Memory B cell (primary cell): ENCODE measurements at places on chromosomes 3 and 15.

GRCh38 chr3:89375451-89375850 is 268.0 kb downstream of the EPHA3 start:
- H3K4me1 ChIP-seq, result no peaks in the 10 kb centered on the region
- no peaks in the 10 kb centered on the region for H3K36me3 ChIP-seq
- DNase-seq, result no peak
- H3K27ac ChIP-seq, result no peak overlapping the region
- no peak overlapping the region for H3K4me3 ChIP-seq
- H3K27me3 ChIP-seq, result no peaks in the 10 kb centered on the region

GRCh38 chr3:195766671-195767070 is 45.1 kb downstream of the MUC4 start:
- DNase-seq, result no peak
- no peak overlapping the region for H3K27ac ChIP-seq
- H3K4me1 ChIP-seq, result no peaks in the 10 kb centered on the region
- H3K4me3 ChIP-seq, result no peak overlapping the region

DNA sequence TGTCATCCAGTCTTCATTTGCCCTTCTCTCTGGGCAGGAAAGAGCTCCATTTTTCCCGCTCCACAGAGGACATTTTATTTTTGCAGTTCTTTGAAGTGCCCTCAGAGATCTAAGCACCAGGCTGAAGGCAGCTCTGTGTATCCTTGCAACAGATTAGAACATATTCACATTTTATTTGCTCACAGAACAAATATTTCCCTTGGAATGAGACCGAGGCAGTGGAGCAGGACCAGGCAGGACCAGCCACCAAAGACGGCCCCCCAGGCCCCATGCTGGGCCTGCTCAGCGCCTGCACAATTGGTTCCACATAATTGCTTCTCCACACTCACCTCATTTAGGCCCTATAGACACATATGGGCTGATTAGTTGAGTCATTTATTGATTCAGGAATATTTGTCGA is 15.7 kb upstream of the ETV5 start:
- H3K4me1 ChIP-seq, result no peaks in the 10 kb centered on the region
- H3K4me3 ChIP-seq, result no peak overlapping the region
- peaks cover 29% of the 10 kb centered on the region for H3K27me3 ChIP-seq
- no peak overlapping the region for H3K27ac ChIP-seq

DNA sequence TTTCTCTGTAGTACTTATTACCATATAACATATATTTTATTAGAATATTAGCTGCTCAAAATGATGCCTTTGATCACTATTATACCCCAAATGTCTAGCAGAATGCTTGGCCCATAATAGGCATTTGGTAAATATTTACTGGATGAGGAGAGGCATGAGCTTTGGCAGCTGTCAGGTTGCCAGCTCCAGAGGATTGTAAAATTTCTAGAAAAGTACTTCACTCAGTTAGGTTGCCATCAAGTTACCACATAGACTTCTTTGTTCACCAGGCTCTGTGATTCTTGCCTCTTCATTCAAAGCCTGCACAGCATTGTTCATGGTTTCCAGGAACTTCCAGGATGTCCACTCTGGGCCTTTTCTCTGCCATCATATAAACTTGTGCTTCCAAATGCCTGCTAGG is 582.8 kb downstream of the PDCD6IP start:
- H3K27me3 ChIP-seq, result no peaks in the 10 kb centered on the region
- peaks cover 2% of the 10 kb centered on the region for H3K4me1 ChIP-seq
- no peaks in the 10 kb centered on the region for H3K36me3 ChIP-seq
- H3K27ac ChIP-seq, result no peak overlapping the region
- no peak overlapping the region for H3K4me3 ChIP-seq

DNA sequence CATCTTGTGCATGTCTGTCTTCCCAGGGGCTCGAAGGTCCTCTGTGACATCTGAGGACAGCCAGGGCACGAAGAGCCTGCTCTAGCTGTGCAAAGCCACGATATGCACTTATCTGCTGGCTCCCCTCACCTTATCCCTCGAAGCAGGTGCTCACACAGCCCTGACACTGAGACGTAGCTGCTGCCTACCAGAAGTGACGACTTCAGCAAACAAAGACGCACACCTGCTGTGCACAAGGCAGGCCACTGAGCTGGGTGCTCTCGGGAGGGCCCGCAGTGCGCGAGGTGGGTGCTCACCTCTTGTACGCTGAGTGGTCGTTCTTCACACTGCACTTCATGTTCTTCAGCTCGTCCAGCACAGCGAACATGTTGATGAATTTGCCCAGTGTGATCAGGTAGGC is 37.3 kb downstream of the CYFIP1 start:
- peaks cover 9% of the 10 kb centered on the region for H3K36me3 ChIP-seq
- H3K27me3 ChIP-seq, result peaks cover 2% of the 10 kb centered on the region
- DNase-seq, result no peak
- H3K4me1 ChIP-seq, result peaks cover 7% of the 10 kb centered on the region
- no peak overlapping the region for H3K27ac ChIP-seq

GRCh38 chr15:90042356-90042755 is 41.2 kb downstream of the ZNF710 start:
- H3K4me3 ChIP-seq, result no peak overlapping the region
- no peaks in the 10 kb centered on the region for H3K27me3 ChIP-seq
- peaks cover 47% of the 10 kb centered on the region for H3K4me1 ChIP-seq
- DNase-seq, result no peak
- no peak overlapping the region for H3K27ac ChIP-seq

DNA sequence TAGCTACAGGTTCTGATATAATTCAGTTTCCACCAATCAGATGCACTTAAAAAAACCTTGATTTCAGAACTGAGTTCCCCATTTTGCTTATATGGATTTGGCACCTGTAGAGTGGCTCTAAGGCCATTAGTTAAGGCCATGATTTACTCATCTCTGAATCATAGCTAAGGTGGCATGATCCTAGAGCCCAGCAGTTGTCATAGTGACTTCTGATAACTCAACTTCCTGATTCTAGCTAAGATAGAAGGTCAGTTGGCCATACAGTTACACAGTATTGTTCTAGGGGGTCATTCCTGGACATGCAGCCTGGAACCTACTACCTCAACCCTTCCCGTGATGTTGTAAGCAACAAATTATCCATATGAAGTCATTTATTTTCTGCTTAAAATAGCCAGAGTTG is 15.9 kb upstream of the TMEM87A start:
- DNase-seq, result no peak
- H3K36me3 ChIP-seq, result peaks cover 43% of the 10 kb centered on the region
- H3K4me1 ChIP-seq, result no peaks in the 10 kb centered on the region
- H3K27me3 ChIP-seq, result no peaks in the 10 kb centered on the region
- H3K27ac ChIP-seq, result no peak overlapping the region

DNA sequence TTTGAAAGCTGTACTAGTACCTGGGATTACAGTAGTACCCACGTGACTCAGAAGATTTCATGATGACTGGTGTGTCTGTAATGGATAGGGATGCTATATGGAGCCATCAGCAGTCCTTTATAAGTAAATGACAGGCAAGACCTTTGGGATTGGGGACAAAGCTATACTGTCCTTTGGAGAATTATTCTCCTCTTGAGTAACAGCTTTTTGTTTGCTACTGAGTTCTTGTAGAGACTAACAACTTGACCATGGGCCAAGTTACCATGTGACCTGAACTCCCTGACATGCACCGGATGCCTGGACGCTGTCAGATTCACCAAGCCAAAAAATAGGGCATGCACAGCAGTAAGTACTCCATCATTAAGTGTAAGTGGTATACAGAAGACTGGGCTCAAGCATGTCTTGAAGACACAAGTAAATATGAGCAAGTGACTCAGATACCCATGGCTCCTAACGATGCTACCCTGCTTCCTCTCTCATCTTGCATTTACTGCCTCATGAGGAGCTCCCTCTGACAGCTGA is 12.9 kb downstream of the SEC11A start:
- no peaks in the 10 kb centered on the region for H3K27me3 ChIP-seq
- H3K36me3 ChIP-seq, result peaks cover 5% of the 10 kb centered on the region
- no peak for DNase-seq
- no peak overlapping the region for H3K4me3 ChIP-seq
- peaks cover 37% of the 10 kb centered on the region for H3K4me1 ChIP-seq
- peak overlapping the region; percentile 53 for H3K27ac ChIP-seq

DNA sequence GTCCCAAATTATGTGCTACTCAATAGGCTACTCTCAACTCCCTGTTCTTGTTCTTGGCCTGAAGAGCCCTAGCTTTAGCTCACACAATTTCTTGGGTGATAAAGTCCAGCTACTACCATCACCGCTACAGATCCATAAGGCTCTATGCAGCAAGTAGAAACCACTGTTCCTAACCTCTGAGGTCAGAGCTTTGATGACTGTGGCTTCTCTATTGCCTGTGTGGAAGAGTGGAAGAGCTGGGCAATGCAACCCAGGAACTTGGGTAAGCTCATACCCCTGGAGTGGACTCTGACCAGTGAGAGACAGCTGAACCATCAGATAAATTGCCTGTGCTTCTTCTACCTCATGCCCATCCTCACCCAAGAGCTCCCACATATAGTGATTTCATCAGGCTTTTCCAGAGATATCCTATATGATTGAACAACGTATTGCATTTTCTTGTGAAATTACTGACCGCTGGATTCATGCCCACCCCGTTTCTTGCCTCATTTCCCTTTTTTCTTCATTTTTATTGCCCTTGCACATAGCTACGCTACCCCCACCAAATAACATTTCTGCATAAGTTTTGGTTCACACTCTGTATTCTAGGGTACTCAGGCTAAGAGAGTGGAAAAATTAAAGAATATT is 172.3 kb upstream of the MBNL1 start:
- no peak overlapping the region for H3K4me3 ChIP-seq
- no peak overlapping the region for H3K27ac ChIP-seq
- no peaks in the 10 kb centered on the region for H3K36me3 ChIP-seq
- no peaks in the 10 kb centered on the region for H3K27me3 ChIP-seq

- H3K27me3 ChIP-seq, result peaks cover 4% of the 10 kb centered on the region
- H3K27ac ChIP-seq, result no peak overlapping the region
- H3K4me1 ChIP-seq, result peaks cover 3% of the 10 kb centered on the region
These were observed 16.3 kb upstream of the SMCO1 start for GRCh38 chr3:196531418-196531817.

DNA sequence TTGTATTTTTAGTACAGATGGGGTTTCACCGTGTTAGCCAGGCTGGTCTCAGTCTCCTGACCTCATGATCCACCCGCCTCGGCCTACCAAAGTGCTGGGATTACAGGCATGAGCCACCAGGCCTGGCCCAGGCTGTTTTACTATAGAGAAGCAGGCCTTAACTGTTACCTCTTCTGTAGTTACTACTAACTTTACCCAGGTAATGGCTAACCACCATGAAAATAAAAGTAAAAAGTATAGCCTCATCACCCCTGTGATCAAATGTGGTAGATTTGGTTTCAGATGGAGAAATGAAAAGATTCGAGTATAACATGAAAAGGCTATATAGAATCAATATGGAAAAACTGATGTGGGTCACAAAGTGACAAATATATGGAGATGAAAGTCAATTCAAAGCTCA is 210.1 kb downstream of the CD47 start:
- H3K4me1 ChIP-seq, result no peaks in the 10 kb centered on the region
- H3K27ac ChIP-seq, result no peak overlapping the region
- H3K27me3 ChIP-seq, result peaks cover 2% of the 10 kb centered on the region

DNA sequence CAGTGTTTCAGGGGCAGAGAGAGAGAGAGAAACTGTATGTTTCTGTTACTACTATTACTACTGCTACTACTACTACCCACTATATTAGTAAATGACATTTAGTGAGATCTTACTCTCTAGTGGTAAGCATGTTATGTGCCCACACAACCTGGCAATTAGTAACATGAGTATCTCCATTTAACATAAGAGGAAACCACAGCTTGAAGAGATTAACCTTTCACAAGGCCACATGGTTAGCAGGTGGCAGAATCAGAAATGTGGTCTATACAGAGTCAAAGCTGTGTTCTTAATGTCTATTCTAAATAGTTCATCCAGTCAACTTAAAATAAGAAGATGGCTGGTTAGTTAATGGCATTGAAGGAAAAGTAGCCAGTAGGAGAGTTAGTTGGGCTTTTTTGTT is 961.6 kb downstream of the MCTP2 start:
- H3K4me1 ChIP-seq, result no peaks in the 10 kb centered on the region
- H3K4me3 ChIP-seq, result no peak overlapping the region
- no peak overlapping the region for H3K27ac ChIP-seq
- no peak for DNase-seq
- H3K27me3 ChIP-seq, result no peaks in the 10 kb centered on the region

DNA sequence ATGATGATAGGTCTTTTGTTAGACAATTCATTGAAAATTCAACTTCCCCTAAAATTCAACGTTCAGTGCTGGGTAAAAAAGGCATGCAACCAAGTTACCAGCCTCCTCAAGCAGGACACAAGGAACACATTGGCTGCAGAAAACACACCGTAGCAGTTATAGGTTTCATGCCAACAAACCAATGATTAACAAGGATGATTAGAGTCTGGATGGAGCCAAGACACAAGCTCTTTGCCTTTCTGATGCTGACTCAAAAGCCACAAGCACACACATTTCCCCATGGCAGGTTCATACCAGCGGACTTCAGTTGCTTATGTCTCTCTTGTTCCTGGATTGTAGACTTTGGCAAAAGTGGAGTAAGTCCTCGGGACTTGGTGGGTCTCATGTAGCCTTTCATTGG is 105.8 kb downstream of the DHX30 start:
- no peaks in the 10 kb centered on the region for H3K4me1 ChIP-seq
- DNase-seq, result no peak
- no peak overlapping the region for H3K4me3 ChIP-seq
- no peaks in the 10 kb centered on the region for H3K27me3 ChIP-seq
- no peak overlapping the region for H3K27ac ChIP-seq

DNA sequence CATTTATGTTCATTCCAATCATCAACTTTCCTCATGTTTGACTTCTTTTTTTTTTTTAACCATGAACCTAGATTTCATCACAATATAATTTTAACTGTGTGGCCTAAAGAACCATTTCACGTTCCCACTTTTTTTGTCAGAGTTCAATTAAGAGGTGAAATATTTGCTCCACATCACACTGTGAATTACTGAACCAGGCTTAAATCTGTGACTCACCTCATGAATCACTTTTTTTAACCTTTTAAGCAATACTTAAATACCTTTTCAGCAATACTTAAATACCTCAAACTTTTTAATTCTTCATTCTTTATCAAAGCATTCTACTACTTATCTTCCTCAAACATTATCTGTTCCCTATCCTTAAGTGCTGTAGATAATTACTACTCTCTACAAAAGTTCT is 137.6 kb downstream of the SI start:
- no peak overlapping the region for H3K27ac ChIP-seq
- no peak overlapping the region for H3K4me3 ChIP-seq
- H3K36me3 ChIP-seq, result no peaks in the 10 kb centered on the region
- no peaks in the 10 kb centered on the region for H3K4me1 ChIP-seq
- H3K27me3 ChIP-seq, result no peaks in the 10 kb centered on the region
- DNase-seq, result no peak

DNA sequence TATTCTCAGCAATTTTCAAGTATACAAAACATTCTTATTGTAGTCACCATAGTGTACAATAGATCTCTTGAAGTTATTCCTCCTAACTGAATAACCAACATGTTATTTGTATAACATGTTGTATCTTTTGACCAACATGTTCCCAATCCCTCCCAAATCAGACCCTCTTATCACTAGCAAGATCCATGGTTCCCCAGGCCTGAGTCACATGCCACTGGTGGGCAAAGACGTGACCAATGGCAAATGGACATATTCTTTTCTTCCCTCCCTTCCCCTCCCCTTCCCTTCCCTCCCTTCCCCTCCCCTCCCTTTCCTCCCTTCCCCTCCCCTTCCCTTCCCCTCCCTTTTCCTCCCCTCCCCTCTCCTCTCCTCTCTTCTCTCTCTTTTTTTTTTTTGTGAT is 45.4 kb downstream of the AMOTL2 start:
- no peak overlapping the region for H3K4me3 ChIP-seq
- no peak for DNase-seq
- peaks cover 12% of the 10 kb centered on the region for H3K27me3 ChIP-seq
